ENCODE measurements at places on chromosomes 7 and 10.

DNA sequence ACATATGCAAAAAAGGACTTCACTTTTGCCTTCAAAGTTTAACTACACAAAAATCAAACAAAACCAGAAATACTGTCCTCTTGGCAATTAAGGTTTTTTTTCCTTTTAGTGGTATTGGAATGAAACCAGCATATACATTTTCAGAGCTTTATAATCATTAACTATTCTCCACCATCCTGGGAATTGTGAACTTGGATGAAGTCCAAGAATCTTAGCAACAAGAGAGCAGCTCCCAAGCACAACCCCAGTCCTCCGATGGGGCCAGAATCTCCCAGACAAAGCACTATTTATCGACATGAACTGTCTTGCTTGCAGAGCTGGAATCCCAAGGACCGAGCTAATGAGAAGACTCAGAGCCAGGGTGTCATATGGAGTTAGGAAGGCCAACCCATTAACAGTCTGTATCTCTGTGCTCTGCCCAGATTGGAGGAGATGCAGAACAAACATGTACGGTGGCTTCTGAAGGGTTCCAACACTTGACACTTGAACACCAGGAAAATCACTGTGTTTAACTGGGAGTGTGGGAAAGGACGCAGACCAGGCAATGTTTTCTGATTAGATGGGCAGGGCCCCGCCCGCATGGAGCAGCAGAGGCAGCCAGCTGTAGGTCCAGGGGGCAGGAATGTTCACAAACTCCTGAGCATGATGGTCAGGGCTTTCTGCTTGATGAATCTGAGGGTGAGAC, 35.5 kb downstream of the PPP1R3C start:
- no peaks in the 10 kb centered on the region for H3K36me3 ChIP-seq
- no peak overlapping the region for H3K4me3 ChIP-seq
- H3K4me1 ChIP-seq, result no peaks in the 10 kb centered on the region
- H3K27ac ChIP-seq, result no peak overlapping the region

GRCh38 chr10:132549371-132549770, 11.8 kb downstream of the INPP5A start:
- no peak overlapping the region for H3K4me3 ChIP-seq
- no peaks in the 10 kb centered on the region for H3K36me3 ChIP-seq
- no peaks in the 10 kb centered on the region for H3K4me1 ChIP-seq
- DNase-seq, result no peak
- no peaks in the 10 kb centered on the region for H3K27me3 ChIP-seq
- H3K27ac ChIP-seq, result no peak overlapping the region

DNA sequence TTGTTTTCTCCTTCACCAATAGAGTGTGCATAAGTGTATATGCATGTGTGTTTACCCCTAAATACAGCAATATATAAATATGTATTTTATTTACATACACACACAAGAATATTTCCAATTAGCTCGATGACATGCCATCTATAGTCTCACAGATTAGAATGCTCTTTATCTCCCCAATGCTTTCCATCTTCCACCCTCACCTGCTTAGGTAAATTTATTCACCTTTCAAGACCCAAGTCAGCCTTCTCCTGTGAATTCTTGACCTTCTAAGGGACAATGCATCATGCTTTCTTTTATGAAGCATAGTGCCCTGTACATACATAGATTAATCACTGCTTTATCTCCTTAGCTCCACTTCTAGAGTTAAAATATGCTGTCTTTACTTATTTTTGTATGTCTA, 49.7 kb downstream of the SEMA3A start:
- H3K4me3 ChIP-seq, result no peak overlapping the region
- no peaks in the 10 kb centered on the region for H3K36me3 ChIP-seq
- no peak for DNase-seq
- H3K4me1 ChIP-seq, result peaks cover 47% of the 10 kb centered on the region

DNA sequence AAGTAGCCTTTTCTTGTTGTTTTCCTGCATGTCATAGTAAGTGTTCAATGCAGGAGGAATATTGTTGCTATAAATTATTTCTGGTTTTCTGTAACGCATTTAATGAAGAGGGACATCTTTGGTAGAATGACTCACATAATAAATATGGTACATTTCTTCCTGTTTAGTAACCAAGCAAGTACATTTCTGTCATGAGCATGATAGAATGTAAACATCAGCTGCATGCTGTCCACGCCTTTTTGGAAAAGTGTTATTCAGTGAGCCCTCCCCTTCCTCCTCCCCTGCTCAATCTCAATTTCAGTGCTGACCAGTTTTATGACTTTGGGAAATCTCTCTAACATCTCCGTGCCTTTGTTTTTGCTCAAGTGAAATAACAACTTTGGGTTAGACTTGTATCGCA, 664.0 kb downstream of the XPNPEP1 start:
- no peak overlapping the region for H3K4me3 ChIP-seq
- DNase-seq, result no peak
- H3K27ac ChIP-seq, result no peak overlapping the region
- no peaks in the 10 kb centered on the region for H3K27me3 ChIP-seq
- H3K36me3 ChIP-seq, result no peaks in the 10 kb centered on the region

GRCh38 chr10:120382360-120382759, 74.7 kb upstream of the PLPP4 start:
- H3K27me3 ChIP-seq, result no peaks in the 10 kb centered on the region
- no peak for DNase-seq
- H3K4me3 ChIP-seq, result no peak overlapping the region
- H3K4me1 ChIP-seq, result no peaks in the 10 kb centered on the region

DNA sequence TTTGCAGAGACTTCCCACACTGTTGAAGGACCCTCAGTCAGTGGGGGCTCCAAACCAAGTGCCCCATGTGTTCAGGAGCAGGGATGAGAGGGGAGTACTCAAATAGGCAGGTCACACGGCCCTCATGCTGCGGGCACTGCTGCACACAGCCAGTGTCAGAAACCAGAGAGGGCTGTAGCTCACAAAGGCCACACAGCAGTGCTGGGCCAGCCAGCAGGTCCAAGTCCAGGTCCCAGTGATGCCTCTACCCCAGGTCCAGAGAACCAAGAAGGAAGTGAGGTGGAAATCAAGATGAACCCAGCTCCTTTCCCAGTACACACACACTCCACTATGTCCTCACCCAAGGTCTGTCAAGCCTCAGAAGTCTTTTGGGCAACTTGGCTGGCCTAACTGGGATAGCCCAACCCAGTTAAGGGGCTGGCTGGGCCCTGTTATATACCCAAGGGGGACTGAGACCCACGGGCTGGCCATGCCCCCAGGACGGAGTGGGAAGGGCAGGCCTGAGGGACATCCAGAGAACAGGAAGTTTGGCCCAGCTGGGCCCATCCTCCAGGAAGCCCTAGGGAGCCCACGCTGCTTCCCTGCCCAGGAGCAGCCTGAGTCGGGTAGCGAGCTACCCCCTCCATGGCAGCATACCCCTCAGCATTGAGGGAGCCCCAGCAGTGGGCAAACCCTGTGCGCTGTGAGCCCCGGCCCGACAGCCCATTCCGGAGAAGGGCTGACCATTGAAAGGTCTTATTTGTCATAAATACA, 24.3 kb downstream of the GRID1 start:
- H3K4me1 ChIP-seq, result peaks cover 29% of the 10 kb centered on the region
- no peak overlapping the region for H3K27ac ChIP-seq
- no peaks in the 10 kb centered on the region for H3K36me3 ChIP-seq
- no peaks in the 10 kb centered on the region for H3K27me3 ChIP-seq
- H3K4me3 ChIP-seq, result no peak overlapping the region

GRCh38 chr10:71526653-71527052, 129.9 kb downstream of the CDH23 start:
- H3K4me3 ChIP-seq, result no peak overlapping the region
- peaks cover 59% of the 10 kb centered on the region for H3K4me1 ChIP-seq
- H3K27me3 ChIP-seq, result no peaks in the 10 kb centered on the region

DNA sequence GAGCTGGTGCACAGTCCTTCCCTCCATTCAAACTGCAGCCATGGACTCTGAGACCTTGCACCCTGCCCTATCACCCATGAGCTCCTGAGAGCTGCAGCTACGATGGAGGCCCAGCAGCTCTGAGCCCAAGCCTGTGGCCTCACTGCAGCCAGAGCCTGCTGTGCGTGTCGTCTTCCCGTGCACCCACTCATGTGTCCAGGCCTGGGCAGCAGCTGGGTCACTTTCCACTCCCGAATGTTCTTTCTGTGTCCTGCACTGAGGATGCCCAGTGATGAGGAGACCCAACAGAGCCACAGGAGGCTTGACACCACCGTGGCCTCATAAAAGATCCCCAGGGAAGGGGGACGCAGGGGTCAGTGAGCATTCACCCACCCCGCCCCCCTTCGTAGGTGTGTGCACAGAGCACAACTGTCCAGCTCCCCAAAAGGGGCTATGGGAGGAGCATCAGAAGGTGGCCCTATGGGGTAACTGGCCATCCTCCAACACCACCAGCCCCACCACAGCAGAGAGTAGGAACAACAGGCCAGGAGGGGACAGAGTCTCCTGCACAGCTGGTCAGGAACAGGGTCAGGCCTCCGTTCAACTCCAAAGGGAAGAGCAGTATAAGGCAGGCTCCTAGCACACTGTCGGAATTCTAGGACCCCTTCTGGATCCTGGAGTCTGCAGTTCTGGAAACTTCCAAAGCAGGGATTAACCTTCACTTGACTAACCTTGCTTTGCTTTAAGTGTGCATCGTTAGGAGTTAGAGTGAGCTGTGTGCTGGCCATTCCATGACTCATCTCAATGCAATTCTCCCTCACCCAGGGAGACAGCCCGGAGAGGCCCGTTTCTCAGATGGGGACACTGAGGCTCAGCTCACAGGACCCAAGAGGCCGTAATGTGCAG, 52.6 kb downstream of the RASGEF1A start:
- no peaks in the 10 kb centered on the region for H3K36me3 ChIP-seq
- no peak overlapping the region for H3K27ac ChIP-seq
- DNase-seq, result no peak
- H3K4me3 ChIP-seq, result no peak overlapping the region

DNA sequence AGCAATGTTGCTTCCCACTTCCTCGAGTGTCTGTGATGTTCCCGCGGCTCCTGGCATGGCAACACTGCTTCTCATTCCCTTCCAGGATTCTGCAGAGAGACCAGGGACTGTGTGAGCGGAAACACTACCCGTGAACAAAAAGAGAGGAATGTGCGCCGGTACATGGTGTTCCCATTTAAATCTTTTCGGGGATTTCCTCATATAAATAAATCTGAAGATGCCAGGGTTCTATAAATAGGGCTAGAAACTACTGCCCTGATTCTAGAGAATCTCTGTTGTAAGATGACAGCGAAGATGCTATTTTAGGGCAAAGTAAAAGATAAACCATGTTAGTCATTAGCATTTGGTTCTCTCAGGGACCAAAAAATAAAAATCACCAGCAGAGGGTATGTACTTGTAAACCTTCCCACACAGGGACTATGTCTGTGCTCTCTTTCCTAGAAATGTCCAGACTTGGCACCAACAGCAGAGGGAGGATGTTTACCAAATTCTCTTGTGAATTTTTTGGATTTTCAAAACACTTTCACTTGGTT, 92.2 kb upstream of the DDC start:
- no peak overlapping the region for H3K4me3 ChIP-seq
- H3K27ac ChIP-seq, result no peak overlapping the region
- no peaks in the 10 kb centered on the region for H3K27me3 ChIP-seq
- no peak for DNase-seq
- no peaks in the 10 kb centered on the region for H3K4me1 ChIP-seq
- H3K36me3 ChIP-seq, result no peaks in the 10 kb centered on the region

Data from neural progenitor cell (in vitro differentiated cells).